ENCODE measurements at places on chromosomes 4 and X. TPM values are rescaled to one million over a fixed set of nuclear protein-coding genes. Genes with fewer than 3 reads are reported as not detected.

DNA sequence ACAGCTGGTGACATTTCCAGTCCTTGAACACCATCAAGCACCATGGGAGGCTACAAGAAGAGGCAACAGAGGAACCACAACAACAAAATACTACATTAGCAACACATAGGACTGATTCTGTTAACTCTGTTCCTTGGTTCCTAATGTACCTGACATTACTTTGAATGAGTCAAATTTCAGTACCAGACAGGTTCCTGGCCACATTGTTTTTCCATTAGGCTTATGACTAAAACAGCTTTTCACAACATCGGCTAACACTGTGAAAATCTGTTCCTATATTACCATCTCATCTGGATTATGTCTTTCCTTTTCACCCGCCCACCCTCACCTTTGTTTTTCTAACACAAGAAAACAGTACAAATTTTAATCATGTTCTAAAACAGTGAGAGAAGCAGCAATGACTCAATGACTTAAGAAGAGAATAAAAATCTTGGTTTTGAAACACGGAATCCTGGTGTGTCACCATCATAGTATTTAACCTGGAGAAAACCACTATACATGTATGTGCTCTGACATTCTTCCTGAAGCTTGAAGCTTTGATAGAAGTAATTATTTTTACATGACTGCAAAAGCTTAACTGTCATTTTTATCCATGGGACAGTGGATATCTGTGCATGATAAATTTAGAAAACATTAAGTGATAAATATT is 143.9 kb downstream of the SCFD2 start:
- DNase-seq = no peak

TRAM1L1 gene
- not detected for total RNA-seq

- no peak for DNase-seq
Measured at GRCh38 chrX:65696613-65697012, 29.2 kb downstream of the MSN start.

DNA sequence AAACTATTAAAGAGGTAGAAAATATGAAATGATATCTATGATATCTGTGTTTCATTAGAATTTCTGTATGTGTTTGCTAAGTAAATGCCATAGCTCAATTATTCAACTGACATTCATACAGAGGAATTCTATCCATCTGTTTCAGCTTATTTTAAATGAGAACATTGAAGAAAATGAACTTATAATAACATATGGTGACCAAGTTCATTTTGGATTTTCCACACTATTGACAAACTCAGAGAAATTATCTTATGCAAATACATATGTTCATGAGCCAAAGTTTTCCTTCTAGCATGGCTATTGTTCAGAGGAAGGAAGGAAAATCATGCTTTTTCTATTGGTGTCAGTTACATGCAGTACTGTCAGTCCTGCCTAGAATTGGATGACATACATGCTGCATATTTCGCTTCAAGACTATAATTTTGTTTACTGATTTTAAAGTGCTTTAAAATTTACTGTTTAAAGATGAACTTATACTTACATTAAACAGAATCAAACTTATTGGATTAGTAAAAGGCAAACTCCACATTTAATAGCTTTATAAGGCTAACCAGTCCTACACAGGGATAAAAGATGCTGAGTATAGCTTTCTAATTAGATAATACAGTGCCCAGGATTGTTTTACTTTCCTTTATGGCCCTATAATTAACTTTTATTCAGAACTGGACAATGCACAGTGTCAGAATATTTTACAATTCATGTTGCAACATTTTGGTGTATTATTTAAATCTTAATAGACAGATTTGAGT is 646.2 kb downstream of the TRAM1L1 start:
- DNase-seq = no peak

DNA sequence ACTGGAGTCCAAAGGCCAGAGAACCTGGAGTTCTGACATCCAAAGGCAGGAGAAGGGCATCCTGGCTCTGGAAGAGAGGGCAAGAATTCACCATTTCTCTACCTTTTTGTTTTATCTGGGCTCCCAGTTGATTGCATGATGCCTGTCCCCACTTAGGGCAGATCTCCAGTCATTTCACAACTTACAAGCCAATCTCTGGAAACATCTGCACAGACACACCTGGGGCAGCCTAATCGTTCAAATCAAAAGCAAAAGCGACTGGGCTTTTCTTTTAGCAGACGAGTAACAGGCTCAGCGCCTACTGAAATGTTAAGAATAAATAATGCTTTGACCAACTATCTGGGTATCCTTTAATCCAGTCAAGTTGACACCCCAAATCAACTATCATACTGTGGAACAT is 136.0 kb upstream of the NPY2R start:
- DNase-seq = no peak

GRCh38 chrX:29082558-29082957 is 495.3 kb downstream of the IL1RAPL1 start:
- no peak for DNase-seq

FAM149A gene
- total RNA-seq = not detected

SLC7A11 gene
- 16.7 TPM for total RNA-seq

- DNase-seq = no peak
Measured at GRCh38 chrX:136163689-136164088, 16.4 kb downstream of the FHL1 start.

- no peak for DNase-seq
Measured at GRCh38 chrX:74231625-74232024, 72.4 kb upstream of the ZCCHC13 start.

- DNase-seq = no peak
Measured at GRCh38 chr4:31088600-31089230, 368.5 kb downstream of the PCDH7 start.

GRCh38 chrX:49291615-49292337 is 11.7 kb upstream of the GAGE10 start:
- peak; percentile 51 for DNase-seq

DNA sequence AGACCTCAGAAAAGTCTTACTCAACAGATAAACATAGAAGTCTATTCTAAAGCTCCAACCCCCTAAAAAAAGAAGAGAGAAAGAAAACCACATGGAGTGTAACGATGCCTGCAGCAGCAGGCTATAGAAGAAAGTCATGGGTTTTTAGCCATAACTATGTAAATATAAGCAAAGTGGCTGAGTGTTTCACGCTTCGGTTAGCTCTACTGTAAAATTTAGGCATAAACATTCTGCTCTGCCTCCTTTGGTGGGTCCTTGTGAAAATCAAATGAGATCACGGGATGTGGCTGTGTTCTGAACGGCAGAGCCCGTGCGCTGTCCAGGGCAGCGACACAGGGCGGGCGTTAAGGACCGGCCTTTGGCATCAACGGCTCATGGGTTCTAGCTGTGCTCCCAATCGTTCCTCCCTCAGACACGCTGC is 78.4 kb downstream of the IRF2 start:
- peak; percentile 41 for DNase-seq

DNA sequence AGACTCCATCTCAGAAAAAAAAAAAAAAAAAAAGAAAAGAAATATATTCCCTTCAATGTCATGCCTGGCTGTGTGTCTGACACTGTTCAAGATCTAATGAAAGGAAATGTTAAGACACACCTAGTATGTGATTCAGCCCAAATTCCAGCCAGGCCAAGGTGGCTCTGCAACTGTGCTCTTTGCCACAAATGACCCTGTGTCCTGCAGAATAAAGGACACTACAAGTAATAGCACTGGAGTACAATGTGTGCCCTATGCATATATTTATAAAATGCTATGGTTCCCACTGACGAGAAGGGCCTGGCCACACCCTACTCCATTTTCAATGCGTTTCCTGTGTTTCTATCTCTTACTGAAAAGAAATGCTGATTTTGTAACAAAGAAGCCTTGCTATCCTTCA is 98.0 kb upstream of the SORBS2 start:
- no peak for DNase-seq

USO1 gene
- total RNA-seq = 54.6 TPM

GRCh38 chrX:30900227-30900626 is 11.2 kb upstream of the TAB3 start:
- no peak for DNase-seq

RNF175 gene
- total RNA-seq = 0.25 TPM

RHOXF2 gene
- not detected for total RNA-seq

GLOD5 gene
- not detected for total RNA-seq

DNA sequence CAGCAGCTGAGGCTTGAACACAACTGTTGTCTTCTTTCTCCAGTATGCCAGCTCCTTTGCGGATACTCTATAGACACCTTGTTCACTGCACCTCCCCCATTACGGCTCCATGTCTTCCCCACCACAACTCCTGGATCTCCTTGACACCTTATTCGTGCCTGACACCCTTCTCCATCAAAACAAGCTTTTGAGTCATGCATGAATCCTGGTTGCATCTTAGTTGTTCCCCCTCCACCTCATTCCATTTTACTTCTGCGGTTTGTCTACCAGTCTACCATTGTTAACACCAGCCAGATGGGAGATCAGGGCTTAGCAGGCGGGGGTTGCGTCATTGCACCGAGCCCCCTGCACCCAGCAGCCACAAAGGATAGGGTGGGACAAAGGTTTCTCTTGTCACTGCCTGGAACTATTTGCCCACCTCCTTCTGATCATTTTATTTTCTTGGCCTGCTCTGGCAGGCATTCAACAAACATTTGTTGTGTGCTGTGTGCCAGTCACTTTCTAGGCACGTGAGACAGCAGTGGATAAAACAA is 2.0 kb upstream of the CDK16 start:
- DNase-seq = no peak

DNA sequence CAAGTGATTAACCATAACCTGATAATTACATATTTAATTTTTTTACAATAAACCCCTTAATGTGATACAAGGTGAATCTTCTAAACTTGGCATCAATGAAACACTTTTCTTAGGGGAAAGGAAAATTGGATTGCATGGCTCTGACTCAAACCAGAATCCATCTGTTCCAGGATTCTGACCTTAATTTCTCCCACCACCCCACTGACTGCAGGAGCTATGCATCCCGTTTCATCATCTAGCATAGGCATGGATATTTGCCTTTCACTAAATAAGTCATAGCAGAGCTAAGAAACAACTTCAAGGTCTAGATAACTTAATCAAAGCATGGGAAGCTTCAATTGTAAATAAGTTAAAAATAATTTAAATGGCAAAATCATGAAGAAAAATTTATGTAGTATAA is 156.3 kb downstream of the BTC start:
- DNase-seq = no peak

- DNase-seq = peak; percentile 50
Measured at GRCh38 chr4:78250500-78250899, 193.4 kb downstream of the FRAS1 start.

- no peak for DNase-seq
Measured at GRCh38 chr4:7774301-7775294, 165.1 kb downstream of the AFAP1 start.

- no peak for DNase-seq
Measured at GRCh38 chrX:24945009-24945408, 70.8 kb downstream of the ARX start.

- DNase-seq = no peak
Measured at GRCh38 chr4:156976147-156976546, 4.5 kb upstream of the PDGFC start.

GRCh38 chrX:74579597-74580198 is 34.7 kb downstream of the RLIM start:
- no peak for DNase-seq

TCEAL3 gene
- 5.5 TPM for total RNA-seq

OTOP1 gene
- total RNA-seq = not detected

DNA sequence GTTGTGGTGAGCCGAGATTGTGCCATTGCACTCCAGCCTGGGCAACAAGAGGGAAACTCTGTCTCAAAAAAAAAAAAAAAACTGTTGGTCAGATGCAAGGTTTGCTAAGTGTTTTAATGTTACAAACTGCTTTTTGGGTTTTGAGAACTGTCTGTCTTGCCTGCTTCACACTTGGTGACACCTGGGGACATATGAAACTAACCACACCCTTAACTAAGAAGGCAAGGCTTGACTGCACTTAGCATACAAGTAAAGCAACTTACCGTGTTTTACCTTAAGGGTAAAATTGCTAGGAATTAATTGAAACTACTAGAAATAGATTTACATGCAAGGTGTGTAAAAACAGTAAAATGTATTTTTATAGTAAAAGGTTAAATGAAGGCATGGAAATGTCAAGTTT is 180.4 kb downstream of the OR13H1 start:
- no peak for DNase-seq

DNA sequence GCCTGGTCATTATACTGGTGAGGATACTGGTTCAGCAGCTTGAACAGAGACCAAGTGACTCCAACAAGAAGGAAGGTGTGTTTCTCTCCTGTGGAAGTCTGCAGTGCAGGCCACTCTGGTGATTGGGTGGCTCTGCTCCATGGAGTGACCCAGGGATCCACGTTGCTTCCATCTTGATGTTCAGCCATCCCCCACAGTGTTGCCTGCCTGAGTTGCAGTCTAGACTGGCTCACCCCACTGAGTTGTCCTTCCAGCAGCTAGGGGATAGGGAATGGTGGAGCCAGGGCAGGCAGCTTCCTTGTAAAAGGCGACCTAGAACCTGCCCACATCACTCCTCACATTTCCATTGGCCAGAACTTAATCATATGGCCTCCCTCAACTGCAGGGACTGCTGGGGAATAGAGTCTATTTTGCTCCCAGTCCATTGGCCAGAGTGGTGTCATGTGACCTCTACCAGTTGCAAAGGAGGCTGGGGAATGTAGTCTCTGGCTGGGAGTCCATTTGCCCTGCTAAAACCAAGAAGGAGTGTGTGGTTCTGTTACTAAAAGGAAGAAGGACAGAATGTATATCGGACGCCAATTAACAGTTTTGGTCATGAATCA is 8.0 kb downstream of the MAN2B2 start:
- DNase-seq = peak; percentile 57

FAM184B gene
- total RNA-seq = not detected

GRCh38 chrX:143788265-143788664 is 67.7 kb upstream of the SPANXN2 start:
- DNase-seq = peak; percentile 9

GRCh38 chr4:123922847-123923246 is 526.3 kb downstream of the SPRY1 start:
- no peak for DNase-seq

- DNase-seq = no peak
Measured at GRCh38 chr4:169167957-169168858, 102.5 kb downstream of the SH3RF1 start.

KLHL34 gene
- not detected for total RNA-seq

DNA sequence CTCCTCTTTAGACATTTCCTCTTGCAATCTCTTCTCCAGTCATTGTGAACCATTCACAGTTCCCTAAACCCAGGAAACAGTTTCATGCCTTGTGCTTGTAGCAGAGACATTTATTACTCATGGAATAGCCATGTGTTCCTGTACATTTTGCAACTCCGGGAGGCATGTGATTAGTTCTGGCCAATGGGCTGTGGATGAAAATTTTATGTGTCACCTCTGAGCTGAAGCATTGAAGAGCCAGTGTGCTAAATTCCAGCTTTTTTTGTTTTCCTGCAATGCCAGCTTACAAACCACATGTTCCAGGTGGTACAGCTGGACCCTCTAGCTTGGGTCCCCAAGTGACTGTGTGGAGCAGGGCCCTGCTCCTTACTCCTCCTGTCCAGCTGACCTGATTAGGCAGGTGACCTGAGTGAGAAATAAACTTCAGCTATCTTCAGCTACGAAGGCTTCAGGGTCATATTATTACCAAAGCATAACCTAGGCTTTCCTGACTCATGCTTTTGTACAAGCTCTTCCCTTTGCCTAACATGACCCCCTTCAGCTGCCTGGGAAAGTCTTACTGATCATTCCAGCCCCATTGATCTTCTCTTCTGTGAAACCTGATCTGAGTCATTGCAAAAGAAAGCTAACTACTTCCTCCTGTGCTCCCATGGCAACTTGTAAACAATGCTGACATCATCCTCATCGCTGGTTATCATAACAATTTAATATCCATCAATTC is 200.4 kb downstream of the PTTG2 start:
- DNase-seq = no peak

GPR143 gene
- not detected for total RNA-seq

MTMR8 gene
- total RNA-seq = 6.4 TPM

CLRN2 gene
- total RNA-seq = not detected

GRCh38 chr4:141121101-141121500 is 12.2 kb downstream of the RNF150 start:
- no peak for DNase-seq

FRMD7 gene
- total RNA-seq = not detected
